Lower leg skin (tissue), 4 donors: ENCODE measurements at places on chromosomes 1 and 21. TPM values are rescaled to one million over a fixed set of nuclear protein-coding genes. Genes with fewer than 3 reads are reported as not detected.

Gene KRTAP6-3
- total RNA-seq = not detected

Gene TCHH
- total RNA-seq = 29.5 TPM

Gene SYCP1
- total RNA-seq = not detected

Gene C1orf21
- 58.4 TPM for total RNA-seq

Gene CGN
- 33.6 TPM for total RNA-seq

Gene AKT3
- total RNA-seq = 8.6 TPM

Gene ZFP69B
- not detected for total RNA-seq

- DNase-seq = peak; percentile 82
These were observed 35.0 kb upstream of the JAK1 start for GRCh38 chr1:65001231-65001792.

- no peak for DNase-seq
These were observed 84.8 kb downstream of the HUNK start for GRCh38 chr21:31957631-31958030.

GRCh38 chr1:51968632-51969031, 21.9 kb downstream of the RAB3B start:
- DNase-seq = no peak

- DNase-seq = no peak
These were observed 61.0 kb downstream of the SELENOF start for GRCh38 chr1:86852782-86853408.

GRCh38 chr1:202578565-202578964, 131.7 kb downstream of the SYT2 start:
- no peak for DNase-seq

DNA sequence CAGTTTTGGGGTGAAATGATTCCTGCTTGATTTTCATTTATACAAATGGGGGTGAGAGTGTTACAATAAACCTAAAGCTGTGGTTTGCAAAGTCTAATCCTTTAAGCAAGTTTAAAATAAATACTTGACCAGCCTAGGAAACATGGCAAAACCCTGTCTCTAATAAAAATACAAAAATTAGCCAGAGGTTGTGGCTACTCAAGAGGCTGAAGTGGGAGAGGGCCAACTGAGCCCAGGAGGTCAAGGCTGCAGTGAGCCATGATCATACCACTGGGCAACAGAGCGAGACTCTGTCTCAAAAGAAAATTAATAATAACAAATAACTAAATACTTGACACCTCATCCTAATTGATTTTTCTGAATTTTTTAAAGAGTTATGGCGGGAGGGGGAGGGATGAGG, 110.8 kb downstream of the EIF4G3 start:
- no peak for DNase-seq

DNA sequence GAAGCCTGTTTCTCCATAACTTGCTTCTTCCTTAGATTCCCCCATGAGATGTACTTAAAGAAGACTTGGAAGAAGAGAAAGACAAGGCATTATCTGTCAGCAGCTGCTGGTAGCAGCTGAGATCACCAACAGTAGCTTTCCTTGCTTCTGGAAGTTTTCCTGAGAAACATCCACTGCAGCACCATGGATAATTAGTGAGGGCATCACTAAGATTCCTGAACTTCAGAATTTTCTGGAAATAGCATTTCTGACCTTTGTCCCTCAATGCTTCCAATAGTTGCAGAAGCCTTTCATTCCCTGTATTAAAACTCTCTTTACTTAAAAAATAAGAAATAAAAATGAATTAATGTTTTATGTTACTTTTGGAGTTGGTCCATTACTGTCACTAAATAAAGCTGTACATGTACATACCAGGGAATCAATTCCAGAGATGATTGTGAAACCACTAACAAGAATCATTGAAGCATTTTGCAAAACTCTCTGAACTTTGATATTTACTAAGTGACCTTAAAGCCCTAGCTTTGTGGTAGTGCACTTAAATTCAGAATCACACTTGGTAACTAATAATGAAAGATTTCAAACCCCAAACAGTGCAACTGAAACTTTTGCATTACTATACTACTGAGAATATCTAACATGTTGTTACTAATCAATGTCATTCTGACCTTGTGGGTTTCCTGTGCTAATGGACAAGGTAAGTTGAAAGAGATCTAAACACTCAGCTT, at the start of gene CFHR4:
CFHR4 (plus strand) TSS at position 538 of the 725 bp plus-strand sequence; CDS start at position 637, 99 bp downstream.
- DNase-seq = no peak
